ENCODE measurements at places on chromosomes 3 and 15. TPM values are rescaled to one million over a fixed set of nuclear protein-coding genes. Genes with fewer than 3 reads are reported as not detected.

Gene CHAC1
- total RNA-seq, result 20.9 TPM

Gene TMEM158
- total RNA-seq, result 8.2 TPM

Gene LARP6
- total RNA-seq, result 0.49 TPM

Gene FGF12
- total RNA-seq, result 0.25 TPM

Gene EHHADH
- total RNA-seq, result 32.7 TPM

DNA sequence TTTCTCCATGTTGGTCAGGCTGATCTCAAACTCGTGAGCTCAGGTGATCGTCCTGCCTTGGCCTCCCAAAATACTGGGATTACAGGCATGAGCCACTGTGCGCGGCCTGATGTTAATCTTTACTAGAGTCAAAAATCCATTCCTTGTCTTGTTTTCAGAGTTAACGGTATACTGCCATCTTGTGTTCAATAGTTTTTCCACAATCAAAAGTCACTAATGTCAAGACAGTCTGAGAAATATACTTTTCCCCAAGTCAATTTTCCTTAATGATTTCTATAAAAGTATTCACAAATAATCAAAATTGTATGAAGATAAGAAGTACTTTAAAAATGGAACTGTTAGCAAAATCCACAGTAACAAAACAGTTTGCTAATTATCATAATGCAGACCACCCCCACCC is 8.5 kb downstream of the CRBN start:
- peaks cover 9% of the 10 kb centered on the region for H3K36me3 ChIP-seq
- H3K4me3 ChIP-seq, result no peak overlapping the region
- no peaks in the 10 kb centered on the region for H3K27me3 ChIP-seq
- H3K4me1 ChIP-seq, result no peaks in the 10 kb centered on the region
- DNase-seq, result no peak
- no peak overlapping the region for H3K27ac ChIP-seq

DNA sequence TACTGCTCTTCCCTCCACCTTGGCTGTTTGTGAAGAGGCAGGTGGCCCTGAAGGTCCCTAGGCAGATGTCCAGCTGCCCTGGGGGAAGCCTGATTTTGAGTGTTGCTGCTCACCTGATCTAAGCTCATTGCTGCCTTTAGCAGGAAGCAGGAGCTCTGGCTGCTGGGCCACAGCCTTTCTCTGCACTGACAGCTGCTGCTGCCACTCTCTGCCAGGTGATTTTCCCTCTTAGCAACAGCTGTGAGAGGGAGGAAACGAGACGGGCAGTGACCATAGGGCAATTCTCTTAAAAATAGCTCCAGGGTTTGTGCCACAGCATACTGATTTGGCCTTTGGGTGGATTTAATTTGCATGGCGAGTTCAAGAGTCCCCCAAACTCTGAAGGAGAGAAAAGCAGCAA is 415.8 kb upstream of the SEMA6D start:
- H3K4me3 ChIP-seq, result no peak overlapping the region
- no peaks in the 10 kb centered on the region for H3K36me3 ChIP-seq
- H3K4me1 ChIP-seq, result no peaks in the 10 kb centered on the region
- H3K27ac ChIP-seq, result no peak overlapping the region

GRCh38 chr3:146715170-146715569 is 110.0 kb upstream of the PLSCR5 start:
- H3K36me3 ChIP-seq, result no peaks in the 10 kb centered on the region
- no peaks in the 10 kb centered on the region for H3K4me1 ChIP-seq
- DNase-seq, result no peak
- H3K27me3 ChIP-seq, result no peaks in the 10 kb centered on the region

DNA sequence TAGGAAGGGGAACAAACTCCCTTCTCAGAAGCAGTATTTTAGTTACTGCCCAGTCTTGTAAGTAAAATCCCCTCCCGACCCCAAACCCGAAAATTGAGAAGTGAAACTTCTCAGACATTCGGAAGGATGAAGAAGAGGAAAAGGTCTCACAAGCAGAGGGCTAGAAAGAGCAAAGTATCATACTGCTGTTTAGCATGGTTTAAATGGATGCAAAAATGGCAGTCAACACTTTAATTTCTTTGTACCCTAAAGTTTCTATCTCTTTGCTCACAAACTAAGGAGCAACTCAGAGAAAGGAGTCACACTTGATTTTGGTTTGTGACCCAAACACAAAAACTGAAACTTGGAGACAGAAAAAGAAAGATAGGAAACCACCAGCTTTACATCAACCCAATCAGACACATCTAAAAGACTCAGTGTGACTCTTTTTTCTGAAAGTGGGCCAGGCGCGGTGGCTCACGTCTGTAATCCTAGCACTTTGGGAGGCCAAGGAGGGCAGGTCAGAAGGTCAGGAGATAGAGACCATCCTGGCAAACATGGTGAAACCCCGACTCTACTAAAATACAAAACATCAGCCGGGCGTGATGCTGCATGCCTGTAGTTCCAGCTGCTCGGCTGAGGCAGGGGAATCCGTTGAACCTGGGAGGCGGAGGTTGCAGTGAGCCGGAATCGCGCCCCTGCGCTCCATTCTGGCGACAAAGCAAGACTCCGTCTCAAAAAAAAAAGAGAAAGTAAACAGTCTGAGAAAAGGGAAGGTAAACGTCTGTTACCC is 63.2 kb upstream of the ATP11B start:
- peaks cover 6% of the 10 kb centered on the region for H3K4me1 ChIP-seq
- no peak overlapping the region for H3K4me3 ChIP-seq
- no peaks in the 10 kb centered on the region for H3K27me3 ChIP-seq
- H3K36me3 ChIP-seq, result no peaks in the 10 kb centered on the region
- H3K27ac ChIP-seq, result no peak overlapping the region

DNA sequence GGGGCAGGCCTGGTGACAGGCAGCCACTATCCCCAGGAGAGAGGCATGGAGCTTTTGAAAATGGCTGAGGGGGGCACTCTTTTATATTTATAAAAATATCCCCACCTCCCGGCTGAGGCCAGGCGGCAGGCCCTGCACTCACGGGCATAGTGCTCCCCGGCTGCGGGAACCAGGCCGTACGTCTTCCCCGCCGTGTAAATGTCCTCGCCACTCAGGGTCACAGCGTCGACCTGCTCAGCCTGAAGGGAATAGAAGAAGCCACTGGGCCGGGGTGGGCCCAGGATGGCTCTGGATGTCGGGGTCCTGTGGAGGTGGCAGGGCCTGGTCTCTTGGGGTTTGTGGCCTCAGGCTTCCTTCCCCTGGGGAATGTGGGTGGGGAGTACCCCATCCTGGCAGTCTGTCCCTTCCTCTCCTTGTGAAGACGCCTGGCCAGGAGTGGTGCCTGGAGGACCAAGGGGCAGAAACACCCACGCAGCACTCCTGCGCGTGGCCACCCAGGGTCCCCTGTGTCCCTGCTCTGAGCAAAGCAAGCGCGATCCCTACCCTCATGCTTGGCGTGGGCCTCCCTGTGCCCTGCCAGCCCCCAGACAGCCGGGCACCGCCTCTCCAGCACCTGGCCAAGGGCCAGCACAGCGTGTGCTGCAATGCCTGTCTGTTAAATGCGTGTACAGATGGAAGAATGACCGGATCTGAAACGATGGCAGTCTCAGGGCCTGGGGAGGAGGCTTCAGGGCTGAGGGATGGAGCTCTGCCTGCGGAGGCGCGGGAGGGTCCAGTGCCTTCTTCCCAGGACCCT is 18.9 kb downstream of the MELTF start:
- H3K4me3 ChIP-seq, result no peak overlapping the region
- no peaks in the 10 kb centered on the region for H3K36me3 ChIP-seq
- no peaks in the 10 kb centered on the region for H3K4me1 ChIP-seq

- DNase-seq, result peak; percentile 52
- no peaks in the 10 kb centered on the region for H3K4me1 ChIP-seq
- H3K4me3 ChIP-seq, result no peak overlapping the region
- H3K27ac ChIP-seq, result peak overlapping the region; percentile 12
- no peaks in the 10 kb centered on the region for H3K36me3 ChIP-seq
- H3K27me3 ChIP-seq, result no peaks in the 10 kb centered on the region
Measured at GRCh38 chr15:57198654-57199291, 177.5 kb upstream of the CGNL1 start.

DNA sequence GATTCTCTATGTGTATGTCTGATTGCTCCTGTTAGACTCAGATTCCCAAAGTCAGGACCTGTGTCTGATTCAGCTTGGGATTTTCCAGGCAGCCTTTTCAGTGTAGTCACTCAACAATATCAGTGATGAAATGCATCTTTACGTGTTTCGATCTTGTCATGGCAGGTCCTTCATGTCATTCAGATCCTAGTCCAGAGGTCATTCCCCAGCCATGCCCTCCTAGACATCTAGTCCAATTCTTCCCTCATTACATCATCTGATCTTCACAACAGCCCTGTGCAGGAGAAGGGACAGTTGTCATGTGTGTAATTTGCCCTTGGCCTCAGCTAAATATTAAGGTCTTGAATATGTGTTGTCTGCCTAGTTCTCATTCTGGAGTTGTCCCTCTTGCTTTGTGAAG is 153.2 kb upstream of the NR2E3 start:
- H3K27me3 ChIP-seq, result no peaks in the 10 kb centered on the region
- H3K4me1 ChIP-seq, result no peaks in the 10 kb centered on the region
- no peak overlapping the region for H3K4me3 ChIP-seq
- H3K36me3 ChIP-seq, result no peaks in the 10 kb centered on the region

DNA sequence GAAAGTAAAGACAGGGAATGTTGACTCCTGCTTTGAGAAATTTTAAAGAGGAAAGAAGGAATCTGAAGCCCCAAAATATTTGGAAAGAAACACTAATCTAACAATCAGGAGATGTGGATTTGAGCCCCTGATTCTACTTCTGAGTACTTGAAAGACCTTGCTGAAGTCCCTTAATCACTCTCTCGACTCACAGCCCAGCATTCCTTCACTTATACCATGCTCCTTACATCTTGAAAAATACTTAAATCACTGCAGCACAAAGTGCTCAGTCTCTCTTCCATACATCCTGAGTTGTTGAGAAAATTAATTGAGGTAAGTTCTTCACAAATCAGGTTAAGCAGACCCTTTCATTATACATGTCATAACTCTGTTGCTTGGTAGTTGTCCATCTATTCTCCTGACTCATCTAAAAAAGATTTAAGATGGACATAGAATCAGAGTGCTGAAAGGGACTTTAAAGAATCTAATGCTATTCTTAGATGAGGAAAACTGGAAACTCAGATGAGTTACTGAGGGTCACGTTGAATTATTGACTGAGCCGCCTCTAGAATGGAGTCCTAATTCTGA is 72.8 kb upstream of the THSD4 start:
- H3K27ac ChIP-seq, result no peak overlapping the region
- H3K27me3 ChIP-seq, result no peaks in the 10 kb centered on the region
- H3K36me3 ChIP-seq, result no peaks in the 10 kb centered on the region
- H3K4me3 ChIP-seq, result no peak overlapping the region

- peak overlapping the region; percentile 1 for H3K4me3 ChIP-seq
- no peak overlapping the region for H3K27ac ChIP-seq
- no peaks in the 10 kb centered on the region for H3K36me3 ChIP-seq
- H3K4me1 ChIP-seq, result no peaks in the 10 kb centered on the region
- H3K27me3 ChIP-seq, result no peaks in the 10 kb centered on the region
- DNase-seq, result no peak
Measured at GRCh38 chr15:77569729-77570125, 63.0 kb downstream of the LINGO1 start.

GRCh38 chr3:1677576-1678156 is 421.0 kb upstream of the CNTN4 start:
- H3K4me3 ChIP-seq, result no peak overlapping the region
- H3K27me3 ChIP-seq, result no peaks in the 10 kb centered on the region
- no peak for DNase-seq
- no peaks in the 10 kb centered on the region for H3K4me1 ChIP-seq
- H3K27ac ChIP-seq, result no peak overlapping the region

DNA sequence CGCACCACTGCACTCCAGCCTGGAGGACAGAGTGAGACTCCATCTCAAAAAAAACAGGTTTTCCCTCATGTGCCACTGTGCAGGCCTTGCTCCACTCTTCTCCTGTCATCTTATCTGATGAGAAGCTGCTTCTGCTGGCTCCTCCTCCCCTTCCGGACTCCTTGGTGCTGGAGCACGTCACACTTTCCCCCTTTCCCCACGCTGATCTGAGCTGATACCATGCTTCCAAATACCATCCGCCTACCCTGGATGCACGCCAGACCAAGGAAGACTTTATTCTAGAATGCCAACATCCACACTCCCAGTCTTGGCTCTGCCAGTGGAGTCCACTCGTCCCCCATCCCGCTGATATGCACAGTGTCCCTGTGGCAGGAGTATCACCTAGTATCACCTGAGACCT is 31.3 kb downstream of the HOMER2 start:
- no peak overlapping the region for H3K4me3 ChIP-seq
- no peaks in the 10 kb centered on the region for H3K4me1 ChIP-seq
- H3K27ac ChIP-seq, result no peak overlapping the region
- no peaks in the 10 kb centered on the region for H3K27me3 ChIP-seq

DNA sequence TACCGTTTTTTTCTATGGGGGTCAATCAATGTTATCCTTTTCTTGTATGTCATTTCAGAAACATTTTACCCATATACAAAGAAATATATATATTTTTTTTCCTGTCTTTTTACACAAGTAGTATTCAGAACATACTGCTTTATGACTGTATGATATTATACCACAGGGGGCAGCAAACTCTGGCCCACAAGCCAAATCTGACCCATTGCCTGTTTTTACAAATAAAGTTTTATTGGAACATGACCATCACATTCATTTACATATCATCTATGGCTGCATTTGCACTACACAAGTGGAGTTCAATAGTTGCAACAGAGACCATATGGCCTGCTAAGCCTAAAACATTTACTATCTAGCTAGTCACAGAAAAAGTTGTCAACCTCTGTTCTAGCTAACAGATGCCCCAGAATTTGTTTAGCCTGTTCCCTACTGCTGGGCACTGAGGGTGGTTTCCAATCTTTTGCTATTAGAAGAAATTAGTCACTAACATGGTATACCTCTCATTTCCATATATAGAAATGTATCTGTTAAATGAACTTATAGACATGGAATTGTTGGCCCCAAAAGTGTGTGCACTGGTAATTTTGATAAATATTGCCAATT is 57.7 kb downstream of the BFSP2 start:
- H3K4me3 ChIP-seq, result no peak overlapping the region
- H3K36me3 ChIP-seq, result no peaks in the 10 kb centered on the region
- no peaks in the 10 kb centered on the region for H3K27me3 ChIP-seq
- no peak overlapping the region for H3K27ac ChIP-seq
- no peaks in the 10 kb centered on the region for H3K4me1 ChIP-seq

- no peaks in the 10 kb centered on the region for H3K36me3 ChIP-seq
- H3K27me3 ChIP-seq, result no peaks in the 10 kb centered on the region
- no peak overlapping the region for H3K4me3 ChIP-seq
- no peak for DNase-seq
Measured at GRCh38 chr3:69009559-69010410, 3.7 kb downstream of the EOGT start.

DNA sequence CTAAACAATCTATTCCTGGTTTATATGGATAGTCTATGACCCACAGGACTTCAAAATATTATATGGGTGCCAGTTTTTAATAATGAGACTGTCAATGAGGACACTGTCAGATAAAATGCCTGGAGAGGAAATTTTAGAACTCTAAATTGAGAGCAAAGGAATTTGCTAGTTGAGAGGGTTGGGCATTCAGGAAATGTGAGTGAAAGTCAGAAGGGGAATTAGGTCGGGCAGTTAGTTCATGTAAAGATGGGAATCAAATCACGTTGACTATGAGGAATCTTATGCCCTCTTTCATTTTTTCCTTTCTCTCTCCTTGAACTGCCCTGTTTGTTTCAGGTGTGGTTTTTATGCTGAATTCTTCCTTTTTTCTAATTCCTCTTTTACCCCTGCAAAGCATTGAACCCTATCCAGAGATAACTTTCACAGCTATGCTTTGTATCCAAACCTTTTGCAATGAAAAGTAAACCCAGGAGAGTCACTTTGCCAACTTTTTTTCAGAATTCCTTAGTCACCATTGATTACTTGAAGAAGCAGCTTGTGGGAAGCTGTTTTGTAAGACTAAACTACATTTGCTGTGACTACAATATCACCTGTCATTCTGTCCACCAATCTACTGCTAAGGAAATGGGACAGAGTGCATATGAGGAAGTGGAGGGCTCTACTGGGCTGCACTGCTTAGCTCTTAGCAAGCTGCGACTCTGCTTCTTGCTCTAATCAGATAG is 27.8 kb downstream of the CHP1 start:
- no peaks in the 10 kb centered on the region for H3K36me3 ChIP-seq
- H3K27ac ChIP-seq, result peak overlapping the region; percentile 64
- no peaks in the 10 kb centered on the region for H3K27me3 ChIP-seq
- H3K4me1 ChIP-seq, result peaks cover 10% of the 10 kb centered on the region
- H3K4me3 ChIP-seq, result no peak overlapping the region
- DNase-seq, result peak; percentile 38
